Activated CD8-positive, alpha-beta memory T cell treated with anti-CD3 and anti-CD28 coated beads, Interleukin-2, amount 10 ng/mL, durations not matched to agents 7 days and 5 days (primary cell): ENCODE measurements at places on chromosomes 12 and 14.
A peak's percentile ranks its signal among the peaks of the same experiment; 100 is the strongest.

DNA sequence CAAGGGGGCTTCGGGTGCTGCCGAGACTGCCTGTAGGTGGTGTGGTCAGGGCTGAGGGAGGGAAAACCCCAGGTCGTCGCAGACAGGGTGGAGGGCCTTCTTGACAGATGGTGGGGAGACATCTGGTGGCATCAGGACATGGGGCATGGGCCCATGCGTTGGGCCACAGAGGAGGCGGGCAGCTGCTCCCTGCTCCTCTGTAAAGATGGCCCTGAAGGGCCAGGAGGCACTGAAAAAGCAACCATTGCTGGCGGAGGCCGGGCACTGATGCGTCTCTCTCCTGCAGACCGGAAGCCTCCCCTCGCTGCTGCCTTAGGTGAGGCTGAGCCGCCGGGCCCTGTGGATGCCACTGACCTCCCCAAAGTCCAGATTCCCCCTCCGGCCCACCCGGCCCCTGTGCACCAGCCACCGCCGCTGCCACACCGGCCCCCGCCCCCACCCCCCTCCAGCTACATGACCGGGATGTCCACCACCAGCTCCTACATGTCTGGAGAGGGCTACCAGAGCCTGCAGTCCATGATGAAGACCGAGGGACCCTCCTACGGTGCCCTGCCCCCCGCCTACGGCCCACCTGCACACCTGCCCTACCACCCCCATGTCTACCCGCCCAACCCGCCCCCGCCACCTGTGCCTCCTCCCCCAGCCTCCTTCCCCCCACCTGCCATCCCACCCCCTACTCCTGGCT, 28.8 kb downstream of the CCNK start:
- no peak for DNase-seq

DNA sequence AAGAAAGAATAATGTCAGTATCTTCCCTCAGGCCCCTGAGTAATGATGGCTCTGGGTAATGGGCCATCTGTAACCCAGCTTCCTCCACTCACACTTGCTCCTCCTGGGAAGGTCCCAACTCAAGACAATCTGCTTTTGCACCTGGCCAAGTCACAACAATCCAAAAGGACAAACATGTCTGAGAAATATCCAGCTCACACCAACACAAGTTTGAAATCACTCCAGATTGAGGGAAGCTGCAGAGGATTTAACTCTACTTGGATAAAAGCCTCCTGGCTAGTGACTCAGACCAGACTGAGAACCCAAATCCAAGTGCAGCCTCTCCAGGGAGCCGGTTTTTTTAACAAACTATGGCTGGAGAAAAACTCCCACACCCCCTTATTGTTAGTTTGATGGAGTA, 34.2 kb downstream of the RTRAF start:
- no peak for DNase-seq

- DNase-seq: no peak
Measured at GRCh38 chr12:54721312-54721711, 73.1 kb upstream of the DCD start.

GRCh38 chr14:34628681-34629135, 1.2 kb downstream of the SNX6 start:
- peak; percentile 60 for DNase-seq
